ENCODE measurements at places on chromosomes 1 and 21.
A peak's percentile ranks its signal among the peaks of the same experiment; 100 is the strongest.

DNA sequence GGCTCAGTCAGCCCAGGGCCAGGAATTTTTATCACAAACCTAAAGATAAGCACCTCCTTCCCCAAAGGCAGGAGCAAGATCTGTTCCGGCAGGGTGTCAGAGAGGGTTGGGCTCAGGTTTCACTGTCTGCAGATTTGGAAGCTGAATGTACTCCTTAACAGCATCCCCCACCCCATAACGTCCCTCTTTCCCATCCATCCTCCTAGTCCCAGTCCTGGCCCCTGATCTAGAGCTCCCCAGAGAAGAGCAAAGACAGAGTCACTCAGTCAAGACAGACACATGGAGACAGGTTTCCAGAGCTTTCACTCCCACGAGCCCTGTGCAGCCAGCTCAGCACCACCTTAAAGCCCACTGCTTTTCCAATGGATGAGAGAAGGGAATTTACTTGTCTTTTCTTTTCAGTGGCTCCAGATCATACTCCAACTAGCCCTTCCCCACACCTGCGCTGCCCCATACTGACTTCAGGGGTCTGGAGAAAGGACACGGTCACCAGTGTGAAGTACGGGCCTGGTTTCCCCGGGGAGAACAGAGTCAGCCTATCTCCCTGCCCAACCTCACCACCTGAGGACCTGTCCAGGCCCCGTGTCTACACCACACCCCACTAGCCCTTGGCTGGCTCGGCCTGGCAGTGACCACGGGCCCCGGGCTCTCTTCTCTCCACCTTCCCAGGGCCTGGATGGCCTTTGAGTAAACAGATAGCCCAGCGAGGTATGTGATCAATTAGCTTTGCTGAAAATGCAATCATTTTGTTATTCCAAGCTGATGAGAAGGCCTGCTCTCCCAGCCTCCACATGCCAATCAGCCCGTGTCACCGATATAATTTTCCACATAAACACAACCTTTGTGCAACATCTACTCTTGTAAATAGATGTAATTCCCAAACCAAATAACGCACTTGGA lies 249.1 kb downstream of the FOXD2 start:
- no peak overlapping the region for H3K27ac ChIP-seq
- H3K36me3 ChIP-seq = no peaks in the 10 kb centered on the region
- H3K4me3 ChIP-seq = no peak overlapping the region

DNA sequence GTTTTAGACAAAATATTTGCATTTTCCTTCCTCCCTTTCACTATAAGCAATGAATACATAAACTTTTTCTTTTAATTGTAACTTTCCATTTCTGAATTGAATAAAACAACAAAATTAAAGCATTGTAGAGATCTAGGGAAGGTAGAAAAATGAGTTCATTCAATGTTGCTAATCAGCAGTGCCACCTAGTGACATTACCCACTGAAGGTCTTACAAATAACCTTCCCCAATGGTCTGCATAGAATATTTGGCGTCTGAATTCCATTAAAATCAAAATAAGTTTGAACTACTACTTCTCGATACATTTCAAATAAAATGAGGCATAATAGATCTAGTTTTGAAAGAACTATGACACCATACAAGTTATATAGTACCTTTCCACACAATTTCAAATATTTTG lies 19.6 kb downstream of the FH start:
- no peak for DNase-seq
- no peaks in the 10 kb centered on the region for H3K4me1 ChIP-seq
- no peak overlapping the region for H3K27ac ChIP-seq
- no peak overlapping the region for H3K4me3 ChIP-seq
- peaks cover 56% of the 10 kb centered on the region for H3K36me3 ChIP-seq

DNA sequence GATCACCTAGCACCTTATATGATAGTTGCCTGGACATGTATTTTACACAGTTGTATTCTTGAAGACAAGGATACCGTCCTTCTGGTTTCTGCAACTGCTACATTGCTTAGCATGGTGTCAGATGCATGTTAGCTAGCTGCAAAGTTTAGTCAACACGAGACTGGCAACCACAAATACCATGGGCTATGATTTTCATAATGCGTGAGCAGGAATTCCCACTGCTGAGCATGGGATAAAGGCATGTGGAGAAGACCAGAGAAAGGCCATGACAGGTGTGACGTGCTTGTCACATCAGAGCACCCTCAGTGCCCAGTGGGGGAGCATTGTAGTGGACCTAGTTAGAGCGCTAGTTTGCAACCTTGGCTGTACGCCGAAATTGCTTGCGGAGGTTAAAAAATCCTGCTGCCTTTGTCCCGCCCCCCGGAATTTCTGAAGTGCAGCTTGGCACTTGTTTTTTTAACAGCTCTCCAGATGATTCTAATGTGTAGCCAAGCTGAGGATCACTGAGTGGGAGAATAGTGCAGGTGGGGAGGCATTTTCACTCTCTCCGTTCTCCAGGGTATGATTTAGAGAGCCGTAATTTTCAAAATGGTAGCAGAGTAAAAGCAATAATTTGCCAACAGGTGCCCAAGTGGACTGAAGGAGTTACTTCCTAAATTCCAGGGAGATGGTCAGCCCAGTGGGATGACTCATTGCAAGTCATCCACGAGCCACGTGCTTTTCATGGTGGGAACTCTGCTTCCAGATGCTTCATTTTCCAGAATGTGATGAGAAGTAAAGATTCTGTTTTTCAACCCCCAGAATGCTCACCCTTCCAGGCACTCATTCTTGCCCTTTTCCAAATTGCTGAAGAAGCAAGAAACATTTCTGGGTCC lies 81.0 kb downstream of the CNIH3 start:
- no peaks in the 10 kb centered on the region for H3K36me3 ChIP-seq
- H3K4me1 ChIP-seq = no peaks in the 10 kb centered on the region
- no peak overlapping the region for H3K27ac ChIP-seq
- no peaks in the 10 kb centered on the region for H3K27me3 ChIP-seq

- no peaks in the 10 kb centered on the region for H3K27me3 ChIP-seq
- H3K36me3 ChIP-seq = no peaks in the 10 kb centered on the region
- no peak for DNase-seq
- no peaks in the 10 kb centered on the region for H3K4me1 ChIP-seq
- no peak overlapping the region for H3K27ac ChIP-seq
These were observed 175.5 kb upstream of the PTBP2 start for GRCh38 chr1:96545935-96546656.

GRCh38 chr1:175978476-175978875 lies 228.6 kb downstream of the COP1 start:
- no peak for DNase-seq
- H3K27ac ChIP-seq = no peak overlapping the region
- peaks cover 27% of the 10 kb centered on the region for H3K36me3 ChIP-seq

GRCh38 chr1:223417444-223417843 lies 24.2 kb downstream of the CCDC185 start:
- H3K36me3 ChIP-seq = no peaks in the 10 kb centered on the region
- no peak for DNase-seq
- no peaks in the 10 kb centered on the region for H3K4me1 ChIP-seq
- no peak overlapping the region for H3K4me3 ChIP-seq
- H3K27ac ChIP-seq = no peak overlapping the region

DNA sequence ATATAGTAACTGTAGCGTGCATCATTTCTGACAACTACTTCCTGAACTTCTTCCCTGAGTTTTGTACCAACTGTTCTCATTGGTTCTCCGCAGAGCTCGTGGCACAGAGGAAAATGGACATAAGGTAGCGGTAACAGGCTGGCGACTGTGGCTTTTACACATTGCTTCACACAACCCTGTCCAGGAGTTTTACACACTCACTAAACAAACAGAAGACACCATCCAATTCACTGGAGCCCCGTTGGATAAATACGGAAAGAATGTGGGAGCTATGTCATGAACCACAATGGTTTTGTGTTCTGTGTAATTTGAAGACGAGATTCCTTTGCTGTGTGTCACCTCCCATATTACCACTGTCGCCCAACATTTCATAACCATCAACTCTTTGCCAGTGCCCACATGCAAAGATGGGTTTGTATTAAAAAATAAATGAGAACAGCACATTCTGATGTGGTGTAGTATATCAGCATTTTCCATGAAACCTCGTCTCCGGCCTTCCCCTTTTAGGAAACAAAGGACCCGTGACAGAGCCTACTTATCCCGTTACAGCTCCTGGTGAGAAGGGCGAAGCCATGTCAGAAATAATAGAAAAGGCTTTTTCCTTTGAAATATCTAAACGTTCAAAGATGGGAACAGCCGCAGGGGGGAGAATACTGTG lies 47.4 kb upstream of the ENAH start:
- no peak for DNase-seq
- H3K4me1 ChIP-seq = no peaks in the 10 kb centered on the region
- no peak overlapping the region for H3K4me3 ChIP-seq
- H3K36me3 ChIP-seq = no peaks in the 10 kb centered on the region
- no peaks in the 10 kb centered on the region for H3K27me3 ChIP-seq

DNA sequence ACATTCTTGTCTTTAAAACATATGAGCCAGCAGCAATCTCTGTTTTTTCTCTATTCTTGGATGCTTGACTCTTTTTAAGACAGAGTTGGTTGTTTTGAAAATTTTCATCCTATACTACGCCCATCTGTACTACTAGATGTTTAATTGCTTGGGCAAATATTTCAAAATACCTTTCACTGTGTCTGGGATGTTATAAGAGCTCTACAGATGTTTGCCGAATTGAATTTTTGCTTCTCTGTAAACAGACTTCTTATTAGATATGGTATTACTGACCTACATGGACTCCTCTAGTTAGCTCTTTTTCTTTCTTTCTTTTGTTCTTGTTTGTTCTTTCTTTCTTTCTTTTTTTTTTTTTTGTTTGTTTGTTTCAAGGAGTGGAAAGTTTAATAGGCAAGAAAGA lies 345.1 kb downstream of the ST6GALNAC3 start:
- no peaks in the 10 kb centered on the region for H3K4me1 ChIP-seq
- DNase-seq = no peak
- no peak overlapping the region for H3K4me3 ChIP-seq
- no peak overlapping the region for H3K27ac ChIP-seq
- H3K36me3 ChIP-seq = no peaks in the 10 kb centered on the region

- DNase-seq = no peak
- H3K4me1 ChIP-seq = peaks cover 90% of the 10 kb centered on the region
- H3K36me3 ChIP-seq = peaks cover 53% of the 10 kb centered on the region
- H3K4me3 ChIP-seq = peak overlapping the region; percentile 70
- H3K27ac ChIP-seq = peak overlapping the region; percentile 99
- H3K27me3 ChIP-seq = no peaks in the 10 kb centered on the region
These were observed 11.4 kb downstream of the SMAP2 start for GRCh38 chr1:40384887-40385286.

DNA sequence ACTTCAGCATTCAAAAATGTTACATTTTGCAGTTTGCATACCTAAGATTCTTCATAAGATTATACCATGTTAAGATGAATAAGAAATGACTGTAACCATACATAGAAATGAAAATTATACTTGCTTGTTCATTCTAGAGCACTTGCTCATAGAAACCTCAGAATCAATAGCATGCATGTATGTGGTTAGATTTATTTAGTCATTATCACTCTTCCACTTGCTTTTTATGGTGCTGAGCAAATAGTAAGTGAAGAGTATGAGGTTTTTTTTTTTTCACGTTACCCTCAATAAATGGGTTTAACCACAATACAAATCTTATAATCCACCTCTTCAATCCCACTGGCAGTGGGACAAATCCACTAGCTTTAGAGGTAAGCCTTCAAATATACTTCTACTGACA lies 84.7 kb downstream of the LRRC53 start:
- H3K4me3 ChIP-seq = no peak overlapping the region
- DNase-seq = no peak

GRCh38 chr1:121471523-121471922 lies 286.7 kb downstream of the SRGAP2C start:
- H3K27me3 ChIP-seq = no peaks in the 10 kb centered on the region
- H3K4me3 ChIP-seq = no peak overlapping the region
- H3K27ac ChIP-seq = peak overlapping the region; percentile 8
- H3K36me3 ChIP-seq = peaks cover 20% of the 10 kb centered on the region
- DNase-seq = no peak

DNA sequence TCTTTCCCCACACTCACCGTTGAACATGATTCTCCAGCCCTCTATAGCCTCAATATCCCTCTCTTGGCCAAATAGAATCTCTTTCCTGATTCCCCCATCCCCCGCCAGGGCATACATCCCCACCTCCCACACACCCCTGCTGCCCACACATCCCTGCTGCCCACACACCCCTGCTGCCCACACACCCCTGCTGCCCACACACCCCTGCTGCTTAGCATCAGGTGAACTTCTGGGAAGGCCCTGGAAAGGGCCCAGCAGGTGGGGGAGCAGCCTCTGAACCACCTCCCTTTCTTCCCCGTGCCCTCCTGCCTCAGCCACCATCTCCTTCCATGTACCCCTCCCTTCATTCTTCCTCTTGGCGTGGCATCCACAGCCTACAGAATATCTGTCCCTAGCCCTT lies 15.9 kb upstream of the IFNLR1 start:
- H3K27me3 ChIP-seq = peaks cover 3% of the 10 kb centered on the region
- peaks cover 20% of the 10 kb centered on the region for H3K4me1 ChIP-seq
- DNase-seq = no peak
- H3K36me3 ChIP-seq = no peaks in the 10 kb centered on the region
- H3K4me3 ChIP-seq = no peak overlapping the region

DNA sequence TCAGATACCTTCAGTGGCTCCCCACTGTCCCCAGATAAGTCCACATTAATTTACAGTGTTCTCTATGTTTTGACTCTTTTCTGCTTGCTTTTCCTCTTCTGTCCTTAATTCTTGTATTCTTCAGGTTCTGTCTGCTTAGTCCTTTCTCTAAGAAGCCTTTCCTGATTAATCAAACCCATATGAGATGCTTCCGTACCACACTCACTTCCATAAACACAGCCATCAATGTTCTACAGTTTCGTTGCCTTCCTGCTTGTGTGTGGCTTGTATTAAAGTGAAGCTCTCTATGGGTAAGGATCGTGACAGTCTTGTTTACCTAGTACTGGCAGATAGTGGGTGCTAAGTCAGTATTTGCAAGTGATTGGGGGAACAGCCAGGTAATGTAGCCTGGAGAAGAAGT lies 75.9 kb downstream of the PRDM2 start:
- H3K4me3 ChIP-seq = no peak overlapping the region
- no peak overlapping the region for H3K27ac ChIP-seq
- DNase-seq = no peak

DNA sequence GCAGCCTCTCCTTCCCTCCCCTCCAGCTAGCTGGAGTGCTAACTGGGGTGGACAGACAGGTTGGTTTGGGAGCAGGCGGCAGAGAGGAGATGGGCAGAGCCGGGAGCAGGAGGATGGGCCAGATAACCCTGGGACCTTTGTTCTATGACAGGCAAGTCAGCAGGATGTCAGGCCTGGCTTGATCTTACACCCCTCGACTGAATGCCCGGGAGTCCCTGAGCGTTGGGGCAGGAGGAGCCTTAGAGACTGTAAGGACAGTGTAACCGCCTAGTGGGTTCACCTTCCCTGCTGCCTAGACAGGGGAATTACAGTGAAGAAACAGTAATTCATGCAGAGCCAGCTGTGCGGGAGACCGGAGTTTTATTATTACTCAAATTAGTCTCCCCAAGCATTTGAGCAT lies 60.2 kb downstream of the MDM4 start:
- H3K4me1 ChIP-seq = peaks cover 27% of the 10 kb centered on the region
- no peak for DNase-seq
- H3K36me3 ChIP-seq = peaks cover 8% of the 10 kb centered on the region
- H3K4me3 ChIP-seq = no peak overlapping the region
- no peaks in the 10 kb centered on the region for H3K27me3 ChIP-seq

- no peaks in the 10 kb centered on the region for H3K36me3 ChIP-seq
- H3K27ac ChIP-seq = no peak overlapping the region
- peaks cover 9% of the 10 kb centered on the region for H3K4me1 ChIP-seq
- DNase-seq = no peak
These were observed 35.4 kb upstream of the CD1D start for GRCh38 chr1:158145173-158145719.
